ENCODE measurements at places on chromosomes 12 and 14.

GRCh38 chr14:80847070-80847469, 94.5 kb downstream of the CEP128 start:
- no peak for DNase-seq

DNA sequence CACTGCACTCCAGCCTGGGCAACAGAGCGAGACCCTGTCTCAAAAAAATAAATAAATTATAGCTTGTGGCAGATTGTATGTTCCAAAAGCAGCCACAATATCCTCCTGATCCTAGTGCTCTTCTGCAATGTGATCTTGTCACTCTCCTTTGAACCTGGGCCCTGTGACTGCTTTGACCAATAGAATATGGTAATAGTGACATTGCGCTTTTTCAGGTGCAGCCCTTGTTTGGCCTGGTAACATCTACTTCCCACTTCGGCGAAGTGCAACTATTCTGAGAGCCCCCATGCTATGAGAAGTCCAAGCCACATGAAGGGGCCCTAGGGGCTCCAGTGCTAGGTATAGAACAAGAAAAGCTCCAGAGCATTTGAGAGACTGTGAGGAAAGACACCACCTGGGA, 31.1 kb upstream of the DENND5B start:
- DNase-seq: no peak

DNA sequence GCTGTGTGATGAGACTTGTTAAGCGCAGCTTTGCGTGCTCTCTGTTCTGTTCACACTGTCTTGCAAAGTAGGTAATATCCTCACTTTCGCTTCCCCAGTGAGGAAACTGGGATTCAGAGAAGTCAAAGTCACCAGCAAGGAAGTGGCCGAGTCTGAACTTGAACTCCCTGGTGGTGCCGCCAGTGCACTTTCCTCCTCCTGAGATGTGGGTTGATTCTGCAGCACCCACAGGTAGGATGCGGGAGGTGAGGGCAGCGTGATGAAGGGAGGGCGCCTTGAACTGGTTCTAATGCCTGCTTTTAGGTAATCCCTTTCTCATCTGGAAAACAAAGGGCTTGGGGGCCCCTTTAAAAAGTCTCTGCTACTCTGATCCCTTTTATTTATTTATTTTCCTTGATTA, 54.9 kb upstream of the IGF1 start:
- no peak for DNase-seq

DNA sequence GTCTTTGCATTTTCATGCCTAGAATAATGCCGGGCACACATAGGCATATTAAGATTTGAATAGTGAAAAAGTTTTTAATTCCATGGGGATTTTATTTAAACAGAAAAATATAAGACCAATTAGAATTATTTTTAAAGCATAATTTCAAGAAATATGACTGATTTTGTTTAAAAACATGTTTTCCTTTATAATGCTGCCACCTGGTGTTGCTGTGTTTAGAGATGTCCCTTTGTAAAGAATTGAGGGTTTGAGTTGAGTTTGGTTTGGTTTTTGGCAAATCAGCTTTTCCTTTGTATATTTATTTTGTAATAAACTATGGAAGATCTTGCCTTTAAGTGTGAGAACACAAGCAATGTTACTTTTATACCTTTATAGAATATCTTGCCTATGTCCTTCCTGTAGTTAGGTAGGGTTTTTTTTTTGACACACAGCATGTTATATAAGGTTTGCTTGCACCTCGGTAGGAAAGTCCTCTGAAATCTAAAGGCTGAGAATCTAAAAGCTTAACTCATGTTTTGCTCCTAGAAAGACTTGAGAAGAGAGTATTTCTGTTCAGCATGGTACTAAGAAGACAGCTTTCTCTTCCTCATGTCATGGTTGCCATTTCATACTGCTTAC, 31.4 kb upstream of the SNAPC1 start:
- DNase-seq: no peak

DNA sequence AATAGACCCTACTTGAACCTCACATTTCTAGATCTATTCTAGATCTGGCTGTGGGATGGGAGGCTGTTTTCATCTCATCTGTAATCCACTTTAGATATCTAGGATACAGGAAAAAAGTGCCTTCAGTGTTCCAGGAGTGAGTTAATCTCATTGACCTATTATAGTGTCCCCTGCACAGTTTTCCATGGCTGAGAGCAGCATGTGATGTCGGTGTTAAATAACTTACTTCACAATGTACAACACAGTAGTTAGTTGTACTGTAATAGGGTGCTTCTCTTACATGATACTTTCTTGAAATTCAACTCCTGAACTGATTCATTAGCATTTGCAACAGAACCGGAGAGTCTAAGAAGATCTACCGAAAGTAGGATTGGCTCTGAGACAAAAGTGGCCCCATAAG, 62.6 kb downstream of the TMEM117 start:
- no peak for DNase-seq

- DNase-seq: no peak
Measured at GRCh38 chr14:39739796-39740195, 307.6 kb upstream of the FBXO33 start.

DNA sequence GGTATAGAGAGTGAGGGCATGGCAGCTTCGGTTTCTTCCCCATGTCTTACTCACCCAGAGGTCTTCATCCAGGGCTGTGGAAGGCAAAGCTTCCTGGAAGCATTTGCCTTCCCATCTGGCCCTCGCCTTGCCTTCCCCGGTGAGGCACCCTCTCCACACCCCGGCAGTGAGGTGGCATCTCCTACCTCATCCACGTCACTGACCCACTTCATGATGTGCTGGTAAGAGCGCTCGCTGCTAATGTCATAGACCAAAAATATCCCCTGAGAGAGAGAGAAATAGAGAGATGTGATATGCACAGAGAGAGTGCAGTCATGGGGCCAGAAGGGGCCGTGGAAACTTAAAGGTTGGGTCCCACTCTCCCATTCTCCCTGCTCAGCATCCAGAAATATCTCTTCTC, 8.3 kb upstream of the GPX2 start:
- no peak for DNase-seq

GRCh38 chr12:30763053-30763452, 8.3 kb upstream of the CAPRIN2 start:
- DNase-seq: no peak

GRCh38 chr14:40099316-40099715, 667.1 kb upstream of the FBXO33 start:
- peak; percentile 9 for DNase-seq
